ENCODE measurements at places on chromosomes 2 and 18.

GRCh38 chr18:3526421-3527354 is 76.7 kb downstream of the TGIF1 start:
- peak; percentile 34 for DNase-seq

DNA sequence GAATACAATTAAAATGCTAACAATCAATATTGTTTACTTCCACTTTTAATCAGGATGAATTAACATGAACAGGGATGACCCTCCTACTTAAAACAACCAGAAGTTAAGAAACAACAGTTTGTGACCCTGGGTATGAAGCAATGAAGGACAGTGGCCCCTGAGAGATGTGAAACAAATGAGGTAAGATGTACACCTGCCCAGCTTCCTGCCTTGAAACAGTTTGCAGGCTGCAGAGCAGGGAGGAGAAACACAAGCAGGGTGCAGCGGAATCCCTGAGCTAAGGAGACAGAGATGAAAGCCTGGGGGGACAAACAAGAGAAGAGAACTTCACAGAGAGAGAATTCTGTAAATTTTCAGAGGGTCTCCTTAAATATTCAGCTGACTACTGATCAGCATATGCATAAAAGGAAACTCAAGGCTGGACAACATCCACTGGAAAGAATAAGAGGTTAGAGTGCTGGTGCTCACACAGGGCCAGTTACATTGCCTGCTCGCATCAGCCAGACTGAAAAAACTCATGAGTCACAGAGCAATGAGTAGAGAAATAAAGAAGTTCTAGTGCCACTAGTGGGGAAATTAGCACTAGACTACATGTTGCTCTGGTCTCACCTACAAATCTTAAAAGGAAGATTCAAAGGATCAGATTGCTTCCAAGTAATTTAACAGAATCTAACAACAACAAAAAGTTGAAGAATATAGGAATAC is 106.4 kb downstream of the PID1 start:
- peak; percentile 10 for DNase-seq

DNA sequence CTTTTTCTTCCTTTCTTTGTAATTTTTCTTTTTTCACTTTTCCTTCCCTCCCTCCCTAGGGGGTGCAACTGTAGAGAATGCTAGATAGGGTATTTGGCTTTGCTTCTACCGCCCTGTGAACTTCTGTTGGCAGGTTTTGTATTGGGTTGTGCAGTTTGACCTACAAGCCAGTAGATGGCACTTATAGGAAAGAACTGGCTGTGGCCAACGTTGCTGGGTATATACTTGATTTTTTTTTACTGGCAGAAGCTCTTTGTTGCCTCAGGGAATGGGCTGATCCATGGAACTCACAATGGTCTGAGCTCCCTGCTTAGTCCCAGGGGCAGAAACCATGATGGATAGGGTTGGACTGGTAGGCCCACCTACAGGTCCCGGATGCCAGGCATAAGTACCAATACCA is 1019.5 kb upstream of the LRRTM1 start:
- no peak for DNase-seq

DNA sequence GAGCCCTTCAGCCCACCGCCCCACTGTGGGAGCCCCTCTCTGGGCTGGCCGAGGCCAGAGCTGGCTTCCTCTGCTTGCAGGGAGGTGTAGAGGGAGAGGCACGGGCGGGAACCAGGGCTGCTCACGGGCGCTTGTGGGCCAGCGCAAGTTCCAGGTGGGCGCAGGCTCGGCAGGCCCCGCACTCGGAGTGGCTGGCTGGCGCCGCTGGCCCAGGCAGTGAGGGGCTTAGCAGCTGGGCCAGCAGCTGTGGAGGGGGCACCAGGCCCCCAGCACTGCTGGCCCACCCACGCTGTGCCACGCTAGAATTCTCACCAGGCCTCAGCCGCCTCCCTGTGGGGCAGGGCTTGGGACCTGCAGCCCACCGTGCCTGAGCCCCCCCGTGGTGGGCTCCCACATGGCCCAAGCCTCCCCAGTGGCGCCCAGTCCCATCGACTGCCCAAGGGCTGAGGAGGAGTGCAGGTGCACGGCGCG is 45.2 kb downstream of the SLC5A7 start:
- DNase-seq = no peak

DNA sequence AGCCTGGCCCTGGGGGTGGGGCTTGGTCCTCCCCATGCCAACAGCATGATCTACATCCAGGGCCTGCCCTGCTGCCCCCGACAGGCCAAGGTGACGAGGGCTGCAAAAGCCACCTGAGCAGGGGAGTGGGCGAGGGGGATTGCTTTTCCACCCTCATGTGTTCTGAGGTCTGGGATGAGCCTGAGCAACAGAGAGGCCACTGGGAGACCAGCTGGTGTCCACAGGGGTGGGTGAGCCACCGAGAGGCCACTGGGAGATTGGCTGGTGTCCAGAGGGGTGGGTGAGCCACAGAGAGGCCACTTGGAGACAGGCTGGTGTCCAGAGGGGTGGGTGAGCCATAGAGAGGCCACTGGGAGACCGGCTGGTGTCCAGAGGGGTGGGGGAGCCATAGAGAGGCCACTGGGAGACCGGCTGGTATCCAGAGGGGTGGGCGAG is 147.4 kb upstream of the GPC1 start:
- no peak for DNase-seq

DNA sequence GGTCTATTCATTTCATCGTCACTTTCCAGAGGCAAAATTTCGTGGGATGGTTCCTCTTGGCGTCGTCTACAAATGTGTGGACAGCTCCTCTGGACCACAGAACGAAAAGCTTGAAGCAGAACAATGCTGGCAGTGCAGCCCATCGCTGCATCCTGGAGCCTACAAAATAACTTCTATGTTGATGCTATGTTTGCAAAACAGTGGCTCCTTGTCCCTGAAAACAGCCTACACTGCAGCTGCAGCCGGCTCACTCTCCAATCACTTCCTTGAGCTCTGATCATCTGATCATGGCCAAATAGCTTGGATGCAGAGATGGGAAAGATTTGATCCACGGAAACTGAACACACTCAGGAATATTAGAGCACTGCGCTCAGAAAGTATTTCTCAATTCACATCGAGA is 60.0 kb downstream of the DOCK10 start:
- DNase-seq = peak; percentile 83

DNA sequence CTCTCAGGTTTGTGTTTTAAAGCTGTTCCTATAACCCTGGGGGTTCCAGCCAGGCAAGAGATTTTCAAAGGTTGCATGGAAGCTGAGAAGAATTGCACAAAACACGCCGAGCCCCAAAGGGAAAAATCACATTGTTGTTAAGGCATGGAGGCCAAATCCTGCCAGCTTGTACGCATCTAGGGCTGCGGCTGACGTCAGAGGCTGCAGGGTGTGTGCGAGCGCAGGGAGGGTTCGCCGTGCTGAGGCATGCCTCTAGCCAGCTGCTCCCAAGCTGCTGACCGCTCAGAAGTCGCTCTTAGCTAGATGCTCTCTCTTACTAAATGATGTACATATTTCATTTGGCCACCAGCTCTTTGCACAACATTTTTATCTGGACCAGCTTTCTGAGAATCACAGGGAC is 191.8 kb downstream of the LPIN1 start:
- no peak for DNase-seq

DNA sequence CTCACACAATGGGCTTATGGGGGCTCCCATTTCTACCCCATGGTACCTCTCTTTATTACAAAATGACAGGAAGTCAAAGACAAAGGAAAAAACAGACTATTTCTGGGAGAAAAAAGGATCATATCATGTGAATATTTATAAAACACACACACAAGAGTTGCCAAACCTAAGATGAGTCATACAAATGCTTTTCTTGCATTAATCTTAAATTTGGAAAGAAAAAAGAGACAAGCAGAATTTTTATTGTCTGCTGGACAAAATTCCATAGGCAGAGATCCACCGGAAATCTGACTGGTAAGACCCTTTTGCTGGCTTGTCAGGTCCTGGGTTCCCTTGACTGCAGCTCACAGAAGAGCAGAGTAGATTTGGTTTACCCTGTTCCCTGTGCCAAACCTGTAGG is 1732.3 kb upstream of the PIK3C3 start:
- no peak for DNase-seq

- DNase-seq = peak; percentile 9
Observed at GRCh38 chr2:204578928-204579598, 33.8 kb downstream of the PARD3B start.

DNA sequence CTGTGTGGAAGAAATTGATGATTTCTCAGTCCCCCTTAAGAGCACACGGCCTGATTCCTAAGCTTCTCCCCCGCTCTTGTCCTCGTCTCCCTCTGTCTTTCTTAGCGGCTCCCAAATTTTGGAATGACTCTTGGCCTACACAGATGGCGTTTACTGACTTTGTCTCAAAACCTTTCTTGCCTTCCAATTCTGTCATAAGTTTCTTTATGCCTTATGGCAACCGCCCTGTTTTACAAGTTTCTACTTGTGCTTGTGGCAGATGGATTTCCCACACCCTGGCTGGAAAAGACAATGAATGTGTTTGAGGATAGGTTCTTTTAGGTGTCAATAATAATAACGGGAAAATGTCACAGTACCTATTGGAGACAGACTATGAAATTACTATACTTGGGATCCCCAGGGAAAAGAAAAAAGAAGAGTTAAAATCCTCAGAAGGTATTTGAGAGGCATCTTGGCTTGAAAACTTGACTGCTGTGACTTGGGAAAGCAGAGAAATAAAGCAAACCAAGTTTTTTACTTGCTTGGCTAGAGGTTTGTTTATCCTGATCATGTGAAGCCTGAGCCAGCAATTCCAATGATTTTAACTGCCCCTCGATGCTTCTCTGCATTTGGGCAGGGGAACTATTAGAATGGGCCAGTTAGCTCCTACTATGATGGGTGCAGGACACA is 276.4 kb downstream of the HRH4 start:
- DNase-seq = no peak

- no peak for DNase-seq
Observed at GRCh38 chr18:8536922-8537321, 72.3 kb upstream of the RAB12 start.

DNA sequence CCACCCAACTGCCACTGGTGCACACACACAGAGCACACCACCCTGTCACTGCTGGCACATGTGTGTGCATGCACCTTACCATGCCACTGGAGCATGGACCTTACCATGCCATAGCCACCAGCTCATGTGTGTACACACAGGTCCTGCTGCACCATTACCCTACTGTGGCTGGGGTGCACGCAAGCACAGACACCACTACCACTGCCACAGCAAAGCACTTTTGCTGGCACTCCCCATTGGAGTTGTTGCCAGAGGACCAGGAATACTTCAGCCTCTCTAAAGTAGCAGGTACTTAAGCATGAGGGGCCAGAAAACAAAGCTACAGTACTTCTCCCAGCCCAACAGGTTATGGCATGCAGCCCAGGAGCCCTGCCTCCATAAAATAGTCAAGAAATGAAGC is 404.8 kb downstream of the MBD2 start:
- no peak for DNase-seq

GRCh38 chr2:169225233-169225750 is 137.0 kb downstream of the LRP2 start:
- DNase-seq = no peak

DNA sequence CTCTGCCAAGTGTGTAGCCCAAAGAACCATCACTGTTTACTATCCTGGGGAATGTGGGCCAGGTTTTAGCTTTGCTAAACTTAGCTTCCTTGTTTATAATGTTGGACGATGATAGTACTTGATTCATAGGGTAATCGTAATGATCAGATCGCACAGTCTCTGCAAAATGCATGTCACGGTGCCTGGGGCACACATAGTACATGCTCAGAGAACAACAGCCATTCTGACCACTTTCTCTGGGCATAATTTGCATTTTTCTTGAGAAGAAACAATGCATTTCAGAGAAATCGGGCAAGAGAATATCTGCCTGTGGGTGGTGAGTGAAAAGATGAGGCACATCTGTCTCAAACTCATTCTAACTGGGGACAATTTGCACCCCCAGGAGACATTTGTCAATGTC is 16.3 kb downstream of the ACKR3 start:
- no peak for DNase-seq

GRCh38 chr2:133774654-133775015 is 206.4 kb upstream of the NCKAP5 start:
- peak; percentile 56 for DNase-seq

GRCh38 chr2:202378001-202378400 is 1.9 kb downstream of the BMPR2 start:
- DNase-seq = peak; percentile 54

DNA sequence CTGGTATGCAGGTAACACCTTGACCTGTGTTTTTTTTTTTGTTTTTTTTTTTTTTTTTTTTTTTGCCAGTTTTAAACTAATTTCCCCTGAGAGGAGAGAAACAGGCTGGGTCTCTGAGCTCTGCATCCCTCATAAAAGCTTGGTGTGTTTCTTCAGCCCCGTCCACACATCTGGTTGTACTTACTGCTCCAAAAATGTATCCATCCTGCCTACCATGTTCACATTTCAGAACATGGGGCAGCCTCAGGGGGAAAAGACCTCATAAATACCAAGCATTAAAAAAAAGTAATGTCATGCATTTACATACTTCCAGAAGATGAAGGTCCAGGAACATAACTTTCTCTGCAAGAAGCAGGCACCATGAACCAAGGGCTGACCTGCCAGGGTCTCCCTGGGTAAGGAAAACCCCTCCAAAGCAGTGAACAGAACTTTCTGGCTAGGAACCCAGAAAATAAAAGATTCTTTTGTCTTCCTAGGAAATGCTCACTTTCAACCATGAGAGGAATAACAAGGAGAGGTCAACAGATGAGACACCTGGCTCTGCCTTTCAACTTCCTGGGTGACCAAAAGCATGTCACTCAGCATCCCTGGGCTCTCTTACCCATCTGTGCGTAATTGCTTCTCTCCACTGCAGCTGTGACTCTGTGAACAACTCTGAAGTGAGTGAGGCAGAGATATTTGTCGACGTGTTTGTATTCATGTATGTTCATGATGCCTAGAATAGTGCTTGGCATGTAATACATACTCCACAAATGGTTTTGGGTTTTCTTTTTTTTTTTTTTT is 118.6 kb downstream of the MCFD2 start:
- DNase-seq = no peak

DNA sequence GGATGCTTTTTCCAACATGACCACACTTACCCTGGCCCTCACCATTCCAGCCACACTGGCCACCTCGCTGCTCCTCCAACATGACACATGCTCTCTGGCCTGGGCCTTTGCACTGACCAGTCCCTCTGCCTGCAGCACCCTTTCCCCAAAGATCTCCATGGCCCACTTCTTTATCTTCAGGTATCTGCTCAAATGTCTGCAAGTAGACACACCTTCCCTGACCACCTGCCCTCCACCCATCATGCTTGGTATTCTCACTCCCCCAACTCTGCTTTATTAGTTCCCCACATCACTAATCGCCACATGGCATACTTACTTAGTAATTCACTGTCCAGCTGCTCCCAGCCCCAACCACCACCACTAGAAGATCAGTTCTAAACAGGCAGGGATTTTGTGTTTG is 214.2 kb downstream of the BCL11A start:
- no peak for DNase-seq

Data from midbrain (tissue), 1 donor.